ENCODE measurements at places on chromosomes 12 and 14.
A peak's percentile ranks its signal among the peaks of the same experiment; 100 is the strongest.

DNA sequence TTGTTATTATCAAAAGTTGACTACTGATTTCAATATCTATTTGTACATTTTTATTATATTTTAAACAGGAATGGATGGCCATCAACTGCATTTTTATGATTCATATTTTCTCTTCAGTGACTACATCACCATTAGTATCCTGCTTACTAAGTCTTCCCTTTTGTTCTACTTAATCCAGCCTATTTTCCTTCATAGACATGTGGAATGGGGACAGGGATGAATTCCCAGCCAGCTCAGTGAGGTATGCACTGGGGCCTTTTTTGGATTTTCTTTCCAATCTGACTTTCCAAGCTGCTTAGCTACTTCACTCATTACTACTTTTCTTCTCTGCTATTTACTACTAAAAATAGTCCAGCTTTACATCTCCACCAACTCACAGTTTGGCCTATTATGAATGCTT, 38.4 kb downstream of the AKAP6 start:
- no peak for DNase-seq

GRCh38 chr12:106323537-106323936, 21.0 kb downstream of the TCP11L2 start:
- no peak for DNase-seq

GRCh38 chr12:9587987-9588600, 19.6 kb downstream of the KLRB1 start:
- no peak for DNase-seq

DNA sequence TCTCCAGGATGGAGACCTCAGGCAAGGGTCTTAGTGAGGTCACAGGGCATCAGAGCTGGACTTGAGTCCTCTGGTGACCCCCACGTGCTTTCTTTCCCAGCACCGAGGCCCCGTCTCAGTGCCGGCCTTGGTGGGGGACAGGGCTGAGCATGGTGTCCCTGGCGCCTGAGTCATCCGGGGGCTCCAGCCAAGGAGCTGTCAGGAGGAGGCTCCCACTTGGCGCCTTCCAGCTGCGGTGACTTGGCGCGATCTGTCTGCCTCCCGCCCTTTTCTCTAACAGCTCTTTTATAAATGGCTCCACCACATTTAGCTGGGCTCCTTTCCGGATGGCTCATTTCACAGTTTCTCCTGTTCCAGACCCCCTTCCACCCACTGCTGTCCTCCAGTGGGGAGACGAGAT, 60.4 kb downstream of the PRMT8 start:
- DNase-seq = no peak

DNA sequence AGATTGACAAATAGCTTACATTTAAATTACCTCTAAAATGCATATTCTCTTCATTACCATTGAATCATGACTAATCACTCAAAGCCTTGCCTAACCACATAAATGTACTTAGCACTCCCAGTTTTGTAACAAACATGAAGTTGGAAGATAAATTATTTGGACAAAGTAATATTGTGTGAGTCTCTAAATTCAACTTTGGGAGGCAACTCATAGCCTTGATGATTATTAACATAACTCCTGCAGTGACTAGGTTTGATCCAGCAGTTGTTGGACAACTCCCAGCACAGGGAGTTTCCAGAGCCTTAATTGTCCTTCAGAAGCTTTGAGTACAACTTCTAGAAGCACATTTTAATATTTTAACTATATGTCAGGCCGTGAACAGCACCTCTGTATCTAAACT, 153.4 kb upstream of the PDZRN4 start:
- no peak for DNase-seq

DNA sequence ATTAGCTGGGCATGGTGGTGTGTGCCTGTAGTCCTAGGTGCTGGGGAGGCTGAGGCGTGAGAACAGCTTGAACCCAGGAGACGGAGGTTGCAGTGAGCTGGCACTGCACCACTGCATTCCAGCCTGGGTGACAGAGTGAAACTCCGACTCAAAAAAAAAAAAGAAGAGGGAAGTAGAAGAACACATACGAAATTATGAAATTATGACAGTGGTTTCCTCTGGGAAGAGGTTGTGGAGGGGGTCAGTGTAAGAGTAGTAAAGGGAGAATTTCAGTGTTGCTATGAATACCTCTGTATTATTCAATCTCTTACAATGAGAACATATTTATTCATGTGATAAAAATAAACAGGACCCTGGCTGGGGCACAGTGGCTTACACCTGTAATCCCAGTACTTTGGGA, 24.7 kb upstream of the CSRNP2 start:
- no peak for DNase-seq

DNA sequence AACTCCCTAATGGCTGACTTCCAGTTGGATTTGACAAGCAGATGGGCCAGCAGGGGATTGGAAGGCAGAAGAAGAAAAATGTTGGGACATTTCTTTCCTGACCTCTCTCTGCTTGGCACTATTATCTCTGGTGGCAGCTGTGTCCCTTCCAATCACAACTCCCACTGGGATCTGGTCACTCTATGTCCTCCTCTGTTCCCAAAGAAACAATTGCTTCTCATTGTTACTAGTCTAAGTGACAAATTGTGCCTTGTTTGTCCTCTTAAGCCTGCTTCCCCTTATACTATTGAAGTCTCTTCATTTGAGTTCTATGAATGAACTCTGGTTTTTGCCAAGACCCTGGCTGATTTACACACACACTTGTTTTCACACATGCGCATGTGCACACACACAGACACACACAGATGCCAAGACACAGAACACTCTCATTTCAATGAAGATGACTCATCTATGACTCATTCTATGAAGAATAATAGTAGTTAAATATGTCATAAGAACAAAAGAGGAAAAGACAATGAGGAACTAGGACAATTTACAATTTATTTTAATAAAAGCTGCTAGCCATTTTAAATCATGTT, 83.0 kb upstream of the FAR2 start:
- no peak for DNase-seq

DNA sequence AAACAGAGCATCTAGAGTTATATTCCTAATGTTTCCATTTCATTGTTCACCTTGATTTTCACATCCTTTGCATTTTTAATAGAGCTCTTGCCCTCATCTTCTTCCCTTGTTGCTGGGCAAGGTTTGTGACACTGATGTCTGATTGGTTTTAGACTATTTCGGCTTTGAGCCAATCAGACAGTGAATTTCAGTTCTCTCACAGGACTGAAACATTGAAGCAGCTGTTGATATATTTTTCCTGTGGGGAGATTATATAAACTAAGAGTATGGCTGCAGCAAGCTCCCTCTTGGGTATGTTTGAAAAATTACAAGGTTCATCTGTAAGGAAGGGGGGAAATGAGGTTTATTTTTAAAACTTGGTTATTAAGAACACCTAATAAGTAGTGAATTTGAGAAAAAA, 51.2 kb downstream of the ATF7IP start:
- DNase-seq = no peak

- DNase-seq = no peak
Observed at GRCh38 chr14:98543074-98543473, 728.9 kb downstream of the BCL11B start.

DNA sequence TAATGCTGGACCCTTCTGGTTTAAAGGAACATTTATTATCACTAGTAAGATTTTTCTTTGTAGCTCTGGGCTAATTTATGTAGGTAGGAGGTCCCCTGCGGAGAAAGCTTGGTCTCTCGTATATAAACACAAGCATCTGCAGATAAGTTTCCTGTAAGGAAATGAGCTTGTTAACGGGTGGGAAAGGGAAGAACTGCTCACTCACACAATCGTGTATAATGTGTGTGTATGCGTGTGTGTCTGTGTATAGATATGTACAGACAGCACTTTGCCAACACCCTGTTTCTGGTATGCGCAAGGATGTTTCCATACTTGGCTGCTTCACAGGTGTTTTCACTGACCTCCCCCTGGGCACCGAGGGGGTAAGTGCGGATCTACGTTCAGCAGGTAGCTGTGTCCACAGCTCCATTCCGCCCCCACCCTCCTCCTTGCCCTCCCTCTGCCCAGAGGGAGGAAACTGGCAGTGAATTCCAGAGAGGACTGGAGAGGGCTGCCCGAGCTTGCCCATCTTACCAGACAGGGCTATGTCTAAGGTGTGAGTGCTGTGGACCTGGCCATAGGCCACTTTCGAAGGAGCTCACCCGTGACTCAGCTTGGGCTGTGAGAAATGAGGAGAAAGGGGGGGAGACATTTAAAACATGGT, 65.2 kb downstream of the NINJ2 start:
- no peak for DNase-seq

DNA sequence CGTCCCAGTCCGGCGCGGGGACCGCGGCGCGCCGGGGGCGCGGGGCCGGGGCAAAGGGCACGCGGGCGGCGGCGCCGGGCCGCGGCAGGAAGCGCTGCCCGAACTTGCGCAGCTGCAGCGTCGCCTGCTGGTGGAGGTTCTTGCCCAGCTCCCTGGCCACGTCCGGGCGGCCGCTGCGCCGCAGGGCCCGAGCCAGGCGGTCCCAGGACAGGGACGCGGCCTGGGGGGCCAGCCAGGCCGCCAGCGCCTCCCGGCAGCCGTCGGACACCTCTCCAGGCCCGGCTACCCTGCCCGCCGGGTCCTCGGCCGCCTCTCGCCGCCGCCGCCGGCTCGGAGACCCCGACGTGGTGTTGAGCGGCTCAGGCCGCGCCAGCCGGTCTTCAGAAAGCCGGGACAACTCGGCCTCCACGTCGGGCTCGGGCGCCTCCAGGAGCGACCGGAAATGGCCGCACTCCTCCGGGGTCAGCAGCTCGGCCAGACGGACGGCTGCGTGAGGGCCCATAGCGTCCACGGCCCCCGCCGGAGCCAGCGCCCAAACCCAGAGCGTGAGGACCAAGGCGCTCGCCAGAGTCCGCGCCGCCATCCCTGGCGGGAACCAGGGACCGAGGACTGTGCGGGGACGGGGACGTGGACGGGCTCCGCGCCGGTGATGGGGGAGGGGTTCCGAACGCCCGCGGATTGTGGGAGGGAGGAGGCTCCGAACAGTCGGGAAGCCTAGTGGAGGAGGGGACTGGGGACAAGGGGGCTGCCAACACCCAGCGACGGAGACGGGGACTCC, 34.0 kb downstream of the FIGNL2 start:
- DNase-seq = peak; percentile 27

DNA sequence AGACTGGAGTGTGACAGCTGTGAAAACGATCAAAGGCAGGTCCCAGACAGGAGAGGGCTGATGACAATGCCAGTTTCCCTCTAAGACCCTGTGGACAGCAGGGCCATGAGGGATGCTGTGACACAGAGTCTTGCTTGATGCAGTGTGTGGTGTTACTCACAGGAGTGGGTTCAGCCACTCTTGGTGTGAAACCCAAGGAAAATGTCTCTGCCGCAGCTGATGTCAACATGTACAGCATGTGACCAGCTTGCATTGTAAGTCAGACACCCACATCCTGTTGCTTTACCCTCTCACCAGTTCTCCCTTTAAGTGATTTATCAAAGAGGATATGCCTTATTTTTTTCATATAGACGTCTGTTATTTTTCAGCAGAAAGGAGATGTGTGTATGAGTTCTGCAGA, 268.6 kb downstream of the BTG1 start:
- peak; percentile 56 for DNase-seq

DNA sequence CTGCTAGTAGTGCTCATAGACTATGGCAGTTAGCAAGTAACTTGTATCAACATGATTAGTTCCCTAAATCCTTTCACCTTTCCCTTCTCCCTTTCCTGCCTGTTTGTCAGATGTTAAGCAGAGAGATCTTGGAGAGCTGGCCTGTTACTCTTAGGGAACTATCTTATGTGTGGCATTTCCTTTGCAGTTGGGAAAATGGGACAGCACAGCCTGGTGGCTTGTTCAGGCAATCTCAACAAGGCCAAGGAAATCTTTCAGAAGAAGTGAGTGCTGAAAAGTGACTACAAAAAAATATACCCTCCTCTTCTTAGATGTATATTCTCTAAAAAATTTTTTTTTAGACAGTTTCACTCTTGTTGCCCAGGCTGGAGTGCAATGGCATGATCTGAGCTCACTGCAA, 7.4 kb downstream of the PARP2 start:
- no peak for DNase-seq

DNA sequence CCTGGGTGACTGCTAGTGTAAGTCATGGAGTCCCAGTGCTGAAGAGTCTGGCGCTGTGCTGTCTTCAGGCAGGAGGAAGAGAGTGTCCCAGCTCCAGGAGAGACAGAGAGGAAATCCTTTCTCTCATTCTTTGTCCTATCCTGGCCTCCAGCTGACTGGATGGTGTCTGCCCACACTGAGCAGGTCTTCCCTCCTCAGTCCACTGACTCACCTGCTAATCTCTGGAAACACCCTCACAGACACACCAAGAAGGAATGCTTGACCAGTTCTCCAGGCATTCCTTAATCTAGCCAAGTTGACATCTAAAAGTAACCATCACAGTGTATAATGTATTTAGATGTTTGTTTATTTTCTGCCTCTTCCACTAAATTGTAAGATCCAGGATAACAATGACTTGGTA, 53.9 kb downstream of the EMP1 start:
- DNase-seq = no peak

- DNase-seq = no peak
Observed at GRCh38 chr14:52700701-52701172, 5.4 kb upstream of the ERO1A start.

DNA sequence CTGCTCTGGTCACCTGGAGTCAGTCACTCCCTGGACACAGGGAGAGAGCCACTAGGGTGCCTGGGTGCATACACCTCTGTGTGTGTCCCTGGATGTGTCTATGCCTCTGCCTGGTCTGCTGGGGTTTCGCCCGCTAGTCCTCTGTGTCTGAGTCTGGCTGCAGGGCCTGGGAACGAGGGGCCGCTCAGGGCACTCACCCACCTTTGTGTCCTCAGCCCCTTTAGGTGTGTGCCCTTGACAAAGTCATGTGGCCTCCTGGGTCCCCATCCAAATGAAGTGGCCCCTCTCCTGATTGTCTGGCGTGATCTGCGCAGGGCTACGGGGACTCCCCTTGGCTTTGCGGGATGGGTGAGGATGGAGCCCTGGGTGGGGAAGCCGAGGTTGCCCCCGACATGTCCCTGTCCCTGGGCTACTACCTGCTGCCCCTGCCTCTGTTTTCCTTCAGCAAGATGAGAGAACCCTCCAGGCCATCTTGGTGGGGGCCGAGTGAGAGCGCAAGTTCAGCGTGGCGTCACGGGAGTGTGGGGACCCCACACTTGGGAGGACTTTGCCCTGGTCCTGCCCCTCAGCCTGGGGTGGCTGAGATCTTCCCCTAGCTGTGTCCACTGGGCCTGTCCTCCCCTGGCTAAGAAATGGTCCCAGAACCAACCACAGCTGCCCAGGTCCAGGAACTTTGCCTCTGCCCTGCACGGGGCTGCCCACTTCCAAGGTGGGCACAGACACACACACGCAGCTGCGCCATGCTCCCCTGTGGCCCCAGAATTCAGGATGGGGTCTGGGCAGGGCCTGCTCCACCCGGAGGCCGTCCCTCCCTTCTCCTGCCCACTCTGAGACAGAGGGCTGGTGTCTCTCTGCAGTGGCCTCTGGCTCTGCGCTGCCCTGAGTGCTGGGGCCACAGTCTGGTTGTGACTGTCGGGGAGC, 2.7 kb upstream of the AHNAK2 start:
- no peak for DNase-seq

GRCh38 chr14:97107080-97107479, 309.9 kb downstream of the VRK1 start:
- no peak for DNase-seq

DNA sequence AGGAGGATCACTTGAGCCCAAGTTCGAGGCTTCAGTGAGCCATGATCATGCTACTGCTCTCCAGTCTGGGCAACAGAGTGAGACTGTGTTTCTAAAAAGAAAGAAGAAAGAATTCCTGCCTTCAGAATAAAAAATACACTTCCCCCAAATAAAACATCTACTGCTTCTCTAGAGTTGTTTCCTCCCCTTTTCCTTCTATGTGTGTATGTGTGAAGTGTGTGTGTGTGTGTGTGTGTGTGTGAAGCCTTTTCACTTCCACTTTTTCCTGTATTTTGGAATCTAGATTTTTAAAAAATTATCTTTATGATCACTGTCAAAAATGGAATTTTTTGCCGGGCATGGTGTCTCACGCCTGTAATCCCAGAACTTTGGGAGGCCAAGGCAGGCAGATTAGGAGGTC, 12.6 kb upstream of the SNX6 start:
- DNase-seq = no peak

Data from activated CD4-positive, CD25-positive, alpha-beta regulatory T cell (primary cell).